Left ventricle myocardium superior (tissue), 1 donor: ENCODE measurements at places on chromosomes 2 and 18. TPM values are rescaled to one million over a fixed set of nuclear protein-coding genes. Genes with fewer than 3 reads are reported as not detected.
A peak's percentile ranks its signal among the peaks of the same experiment; 100 is the strongest.

Gene PSMA8
- 0.20 TPM for total RNA-seq

DNA sequence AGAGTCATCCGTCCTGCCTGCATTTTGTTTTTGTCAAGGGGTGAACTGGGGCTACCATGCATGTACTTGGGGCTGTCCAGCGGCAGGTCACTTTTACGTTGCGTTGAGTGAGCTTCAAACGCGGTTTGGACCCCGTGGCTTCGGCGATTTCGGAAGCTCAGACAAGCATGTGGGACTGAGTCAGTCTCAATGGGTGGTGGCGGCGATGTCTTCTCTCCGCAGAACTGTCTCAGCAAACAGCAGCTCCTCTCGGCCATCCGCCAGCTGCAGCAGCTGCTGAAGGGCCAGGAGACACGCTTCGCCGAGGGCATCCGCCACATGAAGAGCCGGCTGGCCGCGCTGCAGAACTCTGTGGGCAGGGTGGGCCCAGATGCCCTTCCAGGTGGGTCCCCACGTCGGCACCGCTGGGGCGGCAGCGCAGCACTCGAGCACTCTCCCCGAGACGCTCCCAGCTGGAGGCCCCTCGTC lies 21.3 kb downstream of the FBLN7 start:
- no peak for DNase-seq

DNA sequence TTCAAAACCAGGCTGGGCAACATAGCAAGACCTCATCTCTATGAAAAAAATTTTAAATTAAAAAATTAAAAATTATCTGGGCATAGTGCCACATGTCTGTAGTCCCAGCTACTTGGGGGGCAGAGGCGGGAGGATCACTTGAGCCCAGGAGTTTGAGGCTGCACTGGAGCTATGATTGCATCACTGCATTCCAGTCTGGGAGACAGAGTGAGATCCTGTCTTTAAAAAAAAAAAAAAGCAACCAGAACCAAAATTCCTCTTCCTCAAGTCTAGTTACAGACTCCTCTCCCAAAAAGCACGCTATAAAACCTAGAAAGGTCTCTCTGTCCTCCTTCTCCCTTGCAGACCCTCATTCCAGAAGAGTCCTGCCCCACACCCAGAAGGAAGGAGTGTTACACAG lies 23.9 kb downstream of the TNFAIP6 start:
- no peak for DNase-seq

Gene ARHGEF33
- 0.10 TPM for total RNA-seq

GRCh38 chr2:2825516-2826208 lies 494.6 kb upstream of the MYT1L start:
- DNase-seq = no peak

GRCh38 chr2:101133492-101134100 lies 17.6 kb downstream of the TBC1D8 start:
- DNase-seq = no peak

- DNase-seq = no peak
Observed at GRCh38 chr2:71498261-71498701, 44.9 kb downstream of the DYSF start.

GRCh38 chr18:77207540-77207939 lies 42.1 kb upstream of the GALR1 start:
- DNase-seq = peak; percentile 77

- DNase-seq = no peak
Observed at GRCh38 chr2:82124629-82125028, 1820.1 kb upstream of the LRRTM1 start.

Gene TMEM163
- 0.40 TPM for total RNA-seq

Gene ABCG8
- total RNA-seq = not detected

Gene ATP6V1C2
- 2.7 TPM for total RNA-seq

Gene C2orf81
- total RNA-seq = 0.79 TPM

Gene SEH1L
- total RNA-seq = 17.3 TPM

DNA sequence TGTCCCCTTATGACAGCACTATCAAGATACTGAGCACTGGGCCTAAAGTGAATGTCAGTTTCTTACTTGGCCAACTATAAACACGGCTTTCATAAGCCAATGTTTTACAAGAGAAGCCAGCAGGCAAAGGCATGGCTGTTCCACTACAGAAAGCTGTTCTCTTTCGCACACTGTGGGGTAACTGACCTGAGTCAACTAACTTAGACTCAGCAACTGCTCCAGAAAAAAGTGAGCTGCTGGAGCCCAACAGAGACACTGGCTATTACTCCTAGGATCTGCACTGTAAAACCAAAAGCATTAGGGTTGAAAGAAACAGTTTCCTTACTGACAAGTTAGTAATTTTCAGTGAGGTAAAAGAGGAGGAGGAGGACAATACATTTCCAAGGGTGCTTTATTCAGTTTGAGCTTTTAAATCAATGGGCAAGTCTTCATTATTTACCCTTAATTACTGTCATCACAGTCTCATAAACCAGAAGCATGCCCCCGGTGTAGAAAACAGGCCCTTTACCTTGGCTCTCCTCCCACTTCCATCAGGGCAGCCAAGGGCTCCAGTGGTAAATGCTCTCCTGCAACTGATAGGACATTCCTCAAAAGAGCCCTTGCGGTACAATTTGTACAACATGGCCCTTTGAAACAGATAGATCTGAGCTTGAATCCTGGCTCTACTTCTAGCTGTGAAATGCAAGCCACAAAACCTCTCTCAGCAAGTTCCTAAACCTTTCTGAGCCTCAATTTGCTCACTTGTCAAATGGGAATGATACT lies 275.7 kb downstream of the PDE11A start:
- DNase-seq = peak; percentile 44

- DNase-seq = peak; percentile 44
Observed at GRCh38 chr2:65198737-65199136, 28.9 kb upstream of the ACTR2 start.

- no peak for DNase-seq
Observed at GRCh38 chr2:69466728-69467127, 29.5 kb upstream of the NFU1 start.

Gene SALL3
- not detected for total RNA-seq

Gene DNPEP
- 74.8 TPM for total RNA-seq

Gene FAM117B
- 2.4 TPM for total RNA-seq

- no peak for DNase-seq
Observed at GRCh38 chr2:44579115-44579836, 217.5 kb downstream of the CAMKMT start.

Gene HOXD12
- total RNA-seq = not detected

GRCh38 chr18:36365836-36366775 lies 68.6 kb downstream of the FHOD3 start:
- no peak for DNase-seq

GRCh38 chr2:128504246-128505149 lies 185.8 kb upstream of the HS6ST1 start:
- DNase-seq = no peak

GRCh38 chr18:79011300-79011870 lies 31.8 kb downstream of the SALL3 start:
- DNase-seq = no peak

GRCh38 chr2:189553504-189554088 lies 27.0 kb downstream of the SLC40A1 start:
- no peak for DNase-seq

- DNase-seq = no peak
Observed at GRCh38 chr2:63880625-63881024, 38.9 kb downstream of the UGP2 start.

Gene RAB6C
- total RNA-seq = 0.25 TPM

GRCh38 chr2:28178946-28179345 lies 213.7 kb upstream of the FOSL2 start:
- no peak for DNase-seq

- no peak for DNase-seq
Observed at GRCh38 chr2:169997140-169997887, 170.1 kb downstream of the UBR3 start.

DNA sequence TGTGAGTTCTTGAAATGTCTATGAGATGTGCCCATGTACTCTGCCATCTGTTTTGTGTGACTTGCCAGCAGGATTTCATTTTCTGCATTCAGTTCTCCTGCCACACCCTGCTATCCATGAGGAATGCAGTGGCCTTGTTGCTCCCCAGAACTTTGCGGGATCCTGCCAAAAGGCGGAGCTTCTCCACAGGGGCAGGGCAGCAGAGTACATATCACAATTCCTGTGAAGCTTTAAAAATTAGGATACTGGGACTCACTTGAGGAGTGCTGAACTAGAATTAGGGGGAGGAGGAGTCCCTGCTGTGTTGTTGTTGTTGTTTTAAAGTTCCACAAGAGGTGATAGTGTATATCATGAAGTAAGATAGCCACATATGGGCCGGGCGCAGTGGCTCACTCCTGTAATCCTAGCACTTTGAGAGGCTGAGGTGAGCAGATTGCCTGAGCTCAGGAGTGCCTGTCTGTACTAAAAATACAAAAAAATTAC lies 76.4 kb downstream of the TANC1 start:
- peak; percentile 48 for DNase-seq

DNA sequence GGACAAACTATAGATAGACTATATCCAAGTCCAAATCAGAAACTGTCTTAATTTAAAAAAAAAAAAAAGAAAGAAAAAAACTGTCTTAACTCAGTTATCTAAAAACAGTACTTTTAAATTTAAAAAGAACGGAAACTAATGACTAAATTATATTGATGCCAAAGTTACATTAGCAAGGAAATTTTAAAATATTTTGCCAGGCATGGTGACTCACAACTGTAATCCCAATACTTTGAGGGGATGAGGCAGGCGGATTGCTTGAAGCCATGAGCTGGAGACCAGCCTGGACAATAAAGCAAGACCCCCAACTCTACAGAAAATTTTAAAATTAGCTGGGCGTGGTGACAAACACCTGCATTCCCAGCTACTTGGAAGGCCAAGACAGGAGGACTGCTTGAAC lies 30.9 kb downstream of the MEMO1 start:
- no peak for DNase-seq

Gene DSC2
- 34.1 TPM for total RNA-seq

DNA sequence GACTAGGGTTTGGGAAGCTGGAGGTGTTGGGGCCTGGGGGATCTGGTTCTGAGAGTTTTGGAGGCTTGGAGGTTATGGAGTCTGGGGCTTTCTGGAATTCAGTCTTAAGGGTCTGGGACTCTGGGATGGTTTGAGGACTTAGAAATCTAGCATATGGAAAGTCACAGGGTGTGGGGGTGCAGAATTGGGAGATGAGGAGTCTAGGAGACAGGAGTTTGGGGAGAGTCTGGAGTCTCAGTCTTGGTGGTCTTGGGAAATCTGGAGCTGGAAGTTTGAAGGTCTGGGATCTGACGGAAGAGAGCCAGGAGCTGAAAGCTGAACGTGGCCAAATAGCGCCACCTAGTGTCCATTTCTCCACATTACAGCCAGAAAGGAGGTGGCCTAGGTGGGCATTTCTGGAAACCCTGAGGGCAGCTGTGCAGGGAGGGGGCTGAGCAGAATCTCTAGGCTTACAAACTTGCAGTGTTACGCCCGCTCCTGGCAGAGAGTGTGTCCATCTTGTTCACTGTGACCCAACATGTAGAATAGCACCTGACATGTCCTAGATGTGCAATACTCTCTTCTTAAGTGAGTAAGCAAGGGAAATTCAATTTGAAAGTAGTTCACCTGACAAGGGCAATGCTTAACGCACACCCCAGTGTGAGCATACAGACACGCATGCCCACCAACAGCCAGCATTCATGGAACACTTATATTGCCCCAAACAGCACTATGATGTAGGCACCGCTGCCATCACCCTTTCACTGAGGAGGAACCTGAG lies 204.8 kb downstream of the TFCP2L1 start:
- DNase-seq = no peak

Gene DOK6
- total RNA-seq = 15.5 TPM

DNA sequence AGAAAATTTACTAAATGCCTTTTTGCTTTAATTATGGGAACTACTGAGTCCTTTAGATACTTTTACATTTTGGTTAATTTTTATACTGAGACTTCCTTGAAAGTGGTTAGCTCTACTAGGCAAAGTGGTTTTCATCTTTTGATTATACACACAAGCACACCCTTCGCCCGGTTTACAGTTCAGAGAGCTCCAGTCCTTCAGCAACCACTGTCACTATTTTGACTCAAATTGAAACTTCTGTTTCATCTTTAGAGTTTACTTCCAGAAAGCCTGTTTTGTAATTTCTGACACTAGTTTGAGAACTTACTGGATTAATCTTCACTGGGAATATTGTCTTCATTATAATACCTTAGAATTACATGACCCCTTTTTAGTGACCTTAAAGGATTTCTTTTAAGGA lies 140.3 kb upstream of the FOSL2 start:
- no peak for DNase-seq

- DNase-seq = no peak
Observed at GRCh38 chr18:43034683-43035500, 80.6 kb downstream of the RIT2 start.

Gene SFXN5
- 8.6 TPM for total RNA-seq

DNA sequence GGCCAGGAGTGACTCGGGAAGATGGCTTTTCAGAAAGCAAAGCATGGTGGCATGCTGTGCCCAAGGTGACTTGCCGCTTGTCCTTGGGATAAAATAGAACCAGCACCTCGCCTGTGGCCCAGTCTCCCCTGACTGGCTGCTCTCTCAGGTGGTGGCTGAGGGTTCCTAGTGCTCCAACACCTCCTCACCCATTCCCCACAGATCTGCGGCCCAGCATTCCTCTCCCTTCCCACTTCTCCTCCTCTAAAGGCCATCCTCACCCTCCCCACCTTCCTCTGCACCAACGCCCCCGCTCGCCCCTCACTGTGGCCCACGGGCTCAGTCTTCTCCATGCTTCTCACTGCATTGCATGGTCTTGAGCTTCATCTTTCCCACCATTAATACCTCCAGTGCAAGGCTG lies 132.4 kb downstream of the PXDN start:
- DNase-seq = no peak

Gene NFATC1
- total RNA-seq = 18.7 TPM

DNA sequence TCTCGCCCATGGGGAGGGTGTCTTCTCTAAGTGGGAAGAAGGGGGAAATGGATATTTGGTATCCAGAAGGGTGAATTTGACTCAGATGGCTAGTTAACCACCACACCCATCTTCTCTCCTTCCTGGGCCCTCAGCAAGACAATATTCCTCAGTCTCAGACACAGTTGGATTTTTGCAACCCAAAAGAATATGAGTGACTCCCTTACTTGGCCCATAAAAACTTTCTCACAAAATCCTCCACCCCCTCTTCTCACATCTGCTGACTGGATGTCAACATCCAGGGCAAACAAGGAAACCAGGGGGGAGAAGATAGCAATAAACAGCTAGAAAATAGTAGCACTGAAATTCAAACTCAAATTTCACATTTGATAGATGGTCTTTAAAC lies 35.3 kb upstream of the GCC2 start:
- DNase-seq = no peak

Gene RAB17
- 3.2 TPM for total RNA-seq

- DNase-seq = no peak
Observed at GRCh38 chr18:3972291-3972930, 482.7 kb downstream of the DLGAP1 start.

GRCh38 chr2:175366815-175367214 lies 185.3 kb upstream of the ATP5MC3 start:
- no peak for DNase-seq

Gene NAPG
- total RNA-seq = 26.2 TPM
